Nucleus accumbens (tissue), 56 donors: ENCODE measurements at places on chromosomes 1 and 21.

- no peak for DNase-seq
Measured at GRCh38 chr21:43767984-43768867, 7.9 kb downstream of the CSTB start.

- DNase-seq, result no peak
Measured at GRCh38 chr1:193408782-193409293, 222.4 kb upstream of the B3GALT2 start.

- no peak for DNase-seq
Measured at GRCh38 chr1:208544053-208544452, 299.9 kb upstream of the PLXNA2 start.

- no peak for DNase-seq
Measured at GRCh38 chr1:2389644-2390043, 1.7 kb downstream of the MORN1 start.

GRCh38 chr1:204791453-204792353, 79.0 kb upstream of the NFASC start:
- peak; percentile 26 for DNase-seq

DNA sequence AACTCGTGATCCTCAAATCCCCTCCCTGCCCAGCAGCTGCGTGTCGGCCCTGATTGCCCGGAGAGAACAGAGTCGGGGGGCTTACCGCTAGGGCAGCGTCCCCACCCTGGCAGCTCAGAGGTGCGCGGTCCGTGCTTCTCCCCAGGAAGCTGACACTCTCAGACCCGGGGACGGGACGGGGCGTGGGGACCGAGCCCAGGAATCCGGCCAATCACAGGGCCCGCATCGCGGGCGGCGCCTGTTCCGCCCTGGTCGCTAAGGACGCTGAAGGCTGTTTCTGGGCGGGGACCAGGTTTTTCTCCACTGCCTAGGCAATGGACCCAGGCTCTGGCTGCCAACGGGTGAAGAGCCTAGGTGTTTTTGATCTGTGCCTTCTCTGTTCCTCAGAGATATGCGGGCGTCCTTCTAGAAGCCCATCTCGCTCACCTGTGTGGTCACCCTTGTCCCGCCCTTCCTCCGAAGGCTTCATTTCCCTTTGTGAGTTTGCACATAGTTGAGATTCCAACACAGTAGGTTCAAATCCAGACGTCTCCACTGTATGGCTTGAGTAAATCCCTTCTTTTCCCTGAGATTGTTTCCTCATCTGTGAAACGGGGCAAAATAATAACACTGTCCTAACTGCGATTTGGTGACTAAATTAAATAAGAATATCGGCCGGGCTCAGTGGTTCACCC, at the start of gene C1orf87:
Gene C1orf87 (minus strand): TSS at position 166 of the 674 bp plus-strand sequence. CDS start 1,127 bp downstream, outside the sequence.
- no peak for DNase-seq

GRCh38 chr1:102875756-102876155, 232.6 kb downstream of the COL11A1 start:
- no peak for DNase-seq

DNA sequence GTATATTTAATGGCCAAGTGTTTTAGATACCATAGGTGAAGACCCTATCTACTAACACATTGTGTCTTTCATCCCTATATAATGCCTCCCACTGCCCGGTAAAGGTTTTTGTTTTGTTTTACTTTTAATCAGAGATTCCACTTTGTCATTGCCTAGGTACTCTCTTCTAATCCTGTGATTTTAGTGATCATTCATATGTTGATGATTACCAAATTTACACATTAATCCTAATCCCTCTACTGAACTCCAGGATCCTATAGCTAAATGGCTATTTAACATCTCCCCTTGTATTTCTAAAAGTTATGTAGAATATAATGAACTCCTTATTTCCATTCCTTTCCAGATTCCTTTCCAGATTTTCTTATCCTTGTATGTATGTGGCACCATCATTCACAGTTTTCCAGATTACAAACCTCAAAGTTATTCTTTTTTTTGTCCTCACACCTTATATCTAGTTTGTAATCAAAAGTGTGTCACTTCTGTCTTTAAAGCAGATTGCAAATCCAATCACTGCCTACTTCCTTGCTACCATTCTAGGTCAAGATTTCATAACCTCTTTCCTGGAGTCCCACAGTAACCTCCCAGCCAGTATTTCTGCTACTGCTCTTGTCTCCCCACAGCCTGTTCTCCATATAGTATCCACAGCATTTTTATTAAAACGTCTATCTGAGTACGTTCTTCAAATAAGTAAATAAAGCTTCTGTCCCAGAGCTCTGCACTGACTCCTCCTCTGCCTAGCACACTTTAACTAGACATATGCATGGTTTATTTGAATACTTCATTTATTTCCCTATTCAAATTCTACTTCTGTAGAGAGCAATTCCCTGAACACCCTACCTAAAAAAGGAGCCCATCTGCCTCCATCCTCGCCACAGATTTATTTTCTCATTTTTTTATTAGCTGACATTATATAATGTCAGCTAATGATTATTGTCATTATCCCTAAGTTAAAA, 157.8 kb downstream of the KCNT2 start:
- DNase-seq, result no peak

- DNase-seq, result no peak
Measured at GRCh38 chr1:51653127-51653526, 36.2 kb downstream of the OSBPL9 start.

DNA sequence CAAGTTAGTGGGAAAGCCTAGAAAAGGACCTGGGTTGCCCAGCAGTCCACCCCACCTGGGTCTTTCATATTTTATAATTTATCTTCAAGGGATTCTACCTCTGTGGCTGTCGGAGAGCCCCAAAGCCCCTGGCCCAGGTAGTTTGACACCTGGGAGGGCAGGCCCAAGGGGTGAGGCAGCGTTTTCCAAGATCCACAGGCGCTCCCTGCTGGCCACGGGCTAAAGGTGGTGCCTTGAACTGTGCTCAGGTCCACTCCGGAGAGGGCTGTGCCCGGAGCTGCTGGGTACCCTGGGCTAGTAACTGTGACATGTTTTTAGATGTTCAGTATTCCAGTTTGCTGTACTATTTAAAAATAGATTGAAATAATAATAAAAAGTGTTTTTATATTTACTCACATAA, 37.2 kb upstream of the CRNN start:
- DNase-seq, result no peak

GRCh38 chr1:121458291-121459048, 273.7 kb downstream of the SRGAP2C start:
- no peak for DNase-seq

DNA sequence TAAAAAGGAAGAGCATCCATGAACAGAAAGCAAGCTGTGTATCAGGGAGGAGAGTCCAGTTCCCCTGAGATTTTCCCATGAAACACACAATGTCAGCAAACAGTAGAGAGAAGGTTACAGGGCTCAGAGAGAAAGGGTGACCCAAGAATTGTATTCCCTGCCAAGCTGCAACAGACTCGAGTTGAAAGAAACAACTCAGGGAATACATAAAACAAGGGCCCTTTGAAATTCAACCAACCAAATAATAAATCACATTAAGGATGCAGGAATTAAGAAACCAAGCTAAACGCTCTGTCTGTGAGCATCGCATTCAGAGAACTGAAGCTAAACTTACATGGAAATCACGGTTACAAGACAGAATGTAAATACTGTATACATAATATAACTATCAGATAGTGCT, 20.2 kb downstream of the S100A16 start:
- no peak for DNase-seq

- DNase-seq, result no peak
Measured at GRCh38 chr1:162326559-162326958, 50.1 kb downstream of the SPATA46 start.

GRCh38 chr1:174912264-174912663, 87.5 kb upstream of the CACYBP start:
- no peak for DNase-seq

GRCh38 chr21:24045775-24046215, 1561.5 kb downstream of the MRPL39 start:
- DNase-seq, result peak; percentile 60

GRCh38 chr1:115811140-115811828, 29.6 kb downstream of the NHLH2 start:
- no peak for DNase-seq

GRCh38 chr1:63799820-63800219, 26.0 kb downstream of the ROR1 start:
- DNase-seq, result no peak

- no peak for DNase-seq
Measured at GRCh38 chr1:174165471-174166137, 6.3 kb downstream of the RABGAP1L start.

- DNase-seq, result no peak
Measured at GRCh38 chr1:39385067-39385988, 106.1 kb upstream of the BMP8A start.

DNA sequence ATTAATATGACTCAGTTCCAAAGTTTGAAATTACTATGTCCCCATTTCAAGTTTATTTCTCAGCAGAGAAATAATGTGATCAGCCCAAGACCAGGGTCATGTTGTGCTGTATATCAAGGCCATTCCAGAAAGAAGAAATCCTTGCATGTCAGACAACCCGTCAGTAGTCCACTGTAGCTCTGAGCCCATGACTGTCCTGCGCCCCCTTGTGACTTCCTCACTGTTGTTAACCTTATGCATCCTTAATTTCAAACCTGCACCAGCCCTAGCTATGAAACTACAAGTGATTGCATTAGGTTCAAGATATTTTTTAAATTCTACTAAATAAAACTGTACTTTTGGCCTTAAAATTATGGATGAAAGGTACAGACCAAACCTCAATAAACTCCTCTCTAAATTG, 133.0 kb downstream of the LRRC7 start:
- no peak for DNase-seq

DNA sequence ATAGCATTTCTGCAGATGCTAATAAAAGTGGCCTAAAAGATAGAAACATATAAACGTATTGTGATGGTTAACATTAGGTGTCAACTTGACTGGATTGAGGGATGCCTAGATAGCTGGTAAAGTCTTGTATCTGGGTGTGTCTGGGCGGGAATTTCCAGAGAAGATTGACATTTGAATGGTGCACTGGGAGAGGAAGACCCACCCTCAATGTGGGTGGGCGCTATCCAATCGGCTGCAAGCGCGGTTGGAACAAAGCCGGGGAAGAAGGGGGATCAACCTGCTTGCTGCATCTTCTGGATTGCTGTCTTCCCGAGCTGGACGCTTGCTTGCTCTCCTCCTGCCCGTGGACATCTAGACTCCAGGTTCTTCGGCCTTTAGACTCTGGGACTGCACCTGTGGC, 114.0 kb upstream of the ZNF644 start:
- DNase-seq, result no peak

DNA sequence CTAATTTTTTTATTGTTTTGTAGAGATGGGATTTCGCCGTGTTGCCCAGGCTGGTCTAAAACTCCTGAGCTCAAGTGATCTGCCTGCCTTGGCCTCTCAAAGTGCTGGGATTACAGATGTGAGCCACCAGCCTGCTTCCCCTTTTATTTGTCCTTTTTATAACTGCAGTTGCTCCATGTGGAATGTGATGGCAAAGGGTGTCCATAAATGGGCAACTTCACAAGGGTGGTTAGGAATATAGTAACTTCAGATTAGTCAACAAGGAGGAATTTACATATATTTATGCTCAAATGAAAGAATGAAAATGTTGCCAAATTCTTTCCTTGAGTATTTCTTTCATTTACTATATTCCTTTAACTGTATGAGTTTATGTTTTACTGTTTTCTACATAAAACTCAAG, 182.9 kb downstream of the BACH1 start:
- DNase-seq, result no peak

- DNase-seq, result no peak
Measured at GRCh38 chr1:61981870-61982660, 212.6 kb upstream of the L1TD1 start.

DNA sequence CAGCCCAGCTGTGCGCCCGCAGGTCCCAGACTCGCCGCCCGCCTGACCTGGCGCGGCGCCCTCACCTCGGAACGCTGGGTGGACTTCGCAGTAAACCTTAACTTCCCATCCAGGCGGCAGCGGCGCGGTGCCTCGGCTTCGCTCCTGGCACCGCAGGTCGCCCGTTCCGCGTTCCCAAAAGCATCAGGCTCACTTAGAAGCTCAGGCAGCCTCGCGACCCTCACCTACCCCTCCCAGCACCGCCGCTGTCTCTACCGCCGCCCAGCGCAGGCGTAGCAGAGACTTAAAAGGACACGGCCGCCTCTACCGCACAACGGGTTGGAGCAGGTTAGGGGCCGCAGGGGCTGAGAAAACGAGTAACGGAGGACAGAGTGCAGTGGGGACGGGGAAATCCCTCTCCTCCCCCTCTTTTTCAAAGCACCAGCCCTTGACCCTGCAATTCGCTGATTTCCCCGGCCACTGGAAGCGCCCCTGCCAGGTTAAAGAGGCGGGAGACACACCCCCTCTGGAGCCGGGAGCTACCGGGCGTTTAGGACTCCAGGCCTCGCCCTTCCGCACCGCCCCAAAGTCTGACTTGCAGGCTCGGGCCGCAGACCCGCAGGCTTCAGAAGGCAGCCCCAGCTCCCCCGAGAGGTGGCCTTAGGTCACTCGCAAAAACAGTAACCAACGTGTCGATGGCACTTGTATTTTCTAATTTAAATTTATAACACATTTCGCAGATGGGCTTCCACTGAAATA, 328.5 kb downstream of the FAM72C start:
- no peak for DNase-seq
